GM23338 (cell line): ENCODE measurements at places on chromosomes 5 and 9. TPM values are rescaled to one million over a fixed set of nuclear protein-coding genes. Genes with fewer than 3 reads are reported as not detected.

Gene AQP3
- polyA plus RNA-seq, result 1.4 and 1.6 TPM in 2 replicates

Gene FOXD4L5
- polyA plus RNA-seq, result not detected in 2 replicates

Gene FCN2
- polyA plus RNA-seq, result not detected in 2 replicates

Gene SLC27A6
- polyA plus RNA-seq, result 2.0 and 2.2 TPM in 2 replicates

Gene SLC45A2
- polyA plus RNA-seq, result not detected in 2 replicates

Gene MYORG
- 1.3 and 1.5 TPM in 2 replicates for polyA plus RNA-seq

DNA sequence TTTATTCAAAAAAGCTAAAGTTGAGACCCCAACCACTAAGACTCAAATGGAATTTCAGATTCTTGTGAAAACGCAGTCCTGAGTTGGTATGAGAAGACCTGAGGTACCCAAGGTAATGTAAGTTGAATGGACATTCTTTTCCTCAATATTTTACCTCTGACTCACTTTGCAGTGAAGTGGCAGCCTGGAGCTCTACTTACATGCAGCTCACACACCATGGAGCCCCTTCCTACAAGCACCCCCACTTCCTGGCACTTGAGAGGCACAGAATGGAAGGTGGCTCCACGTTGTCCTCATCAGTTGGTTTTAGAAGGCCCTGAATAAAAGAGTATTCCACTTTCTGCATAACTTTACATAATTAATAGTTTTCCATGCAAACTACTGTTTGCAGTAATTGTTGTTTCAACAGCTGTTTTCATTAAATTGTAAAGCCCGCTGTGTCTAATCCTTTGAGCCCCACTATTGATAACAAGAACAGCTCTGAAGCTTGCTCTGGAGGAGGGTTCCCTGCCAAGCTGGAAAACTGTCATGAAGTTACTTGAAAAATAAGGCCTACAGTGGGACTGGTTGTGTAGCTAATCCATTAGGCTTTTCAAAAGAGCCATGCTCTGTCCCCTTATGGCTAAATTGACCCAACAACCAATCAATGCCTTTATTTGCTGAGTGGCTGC lies 102.2 kb upstream of the SPATA31D4 start:
- no peak overlapping the region for H3K4me3 ChIP-seq
- no peaks in the 10 kb centered on the region for H3K36me3 ChIP-seq
- peaks cover 30% of the 10 kb centered on the region for H3K4me1 ChIP-seq
- no peak overlapping the region for H3K27ac ChIP-seq

GRCh38 chr9:96015876-96016686 lies 140.6 kb downstream of the ERCC6L2 start:
- no peak for DNase-seq
- H3K4me1 ChIP-seq, result peaks cover 5% of the 10 kb centered on the region; the same call in 1 of the 2 replicates
- H3K4me3 ChIP-seq, result no peak overlapping the region

DNA sequence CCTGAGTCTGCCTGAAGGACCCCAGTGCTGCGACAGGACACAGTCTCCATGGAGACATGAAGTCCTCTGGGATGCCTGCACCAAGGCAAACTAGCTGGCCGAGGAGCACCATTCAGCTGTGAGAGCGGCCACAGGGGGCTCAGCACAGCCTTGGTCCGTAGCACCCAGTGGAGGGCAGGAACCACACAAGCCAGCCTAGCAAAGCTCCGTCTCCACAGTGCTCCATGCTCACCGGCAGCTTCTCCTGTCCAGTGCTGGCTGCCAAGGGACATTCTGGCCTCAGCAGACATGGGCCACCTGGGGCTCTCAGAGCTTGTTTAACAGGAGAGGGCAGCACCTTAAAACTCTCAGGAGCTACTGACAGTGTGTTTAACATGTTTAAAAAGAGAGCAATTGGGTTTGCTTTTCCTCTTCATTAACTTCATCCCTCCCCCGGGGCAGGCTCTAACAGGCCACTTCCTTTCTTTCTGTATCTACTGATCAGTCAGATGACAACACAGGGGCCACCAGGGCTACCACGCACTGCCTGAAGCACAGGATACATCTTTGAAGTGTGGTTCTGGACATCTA lies 57.0 kb downstream of the SECISBP2 start:
- no peak for DNase-seq
- no peak overlapping the region for H3K27ac ChIP-seq
- H3K4me1 ChIP-seq, result peaks cover 3% of the 10 kb centered on the region; the same call in 1 of the 2 replicates
- no peak overlapping the region for H3K4me3 ChIP-seq
- no peaks in the 10 kb centered on the region for H3K27me3 ChIP-seq

- H3K4me1 ChIP-seq, result peaks cover 48% of the 10 kb centered on the region
- H3K36me3 ChIP-seq, result no peaks in the 10 kb centered on the region
- H3K27me3 ChIP-seq, result peaks cover 100% of the 10 kb centered on the region
- DNase-seq, result peak; percentile 60
These were observed 6.1 kb downstream of the PRDM6 start for GRCh38 chr5:123094919-123095797.

GRCh38 chr9:130847306-130848217 lies 12.5 kb downstream of the ABL1 start:
- peak overlapping the region; percentile 96 for H3K27ac ChIP-seq
- H3K4me3 ChIP-seq, result peak overlapping the region; percentile 5; the same call in 1 of the 2 replicates
- H3K36me3 ChIP-seq, result no peaks in the 10 kb centered on the region
- H3K27me3 ChIP-seq, result no peaks in the 10 kb centered on the region
- peaks cover 63% of the 10 kb centered on the region for H3K4me1 ChIP-seq
